Osteoblast (primary cell): ENCODE measurements at places on chromosomes 7 and 10. TPM values are rescaled to one million over a fixed set of nuclear protein-coding genes. Genes with fewer than 3 reads are reported as not detected.

DNA sequence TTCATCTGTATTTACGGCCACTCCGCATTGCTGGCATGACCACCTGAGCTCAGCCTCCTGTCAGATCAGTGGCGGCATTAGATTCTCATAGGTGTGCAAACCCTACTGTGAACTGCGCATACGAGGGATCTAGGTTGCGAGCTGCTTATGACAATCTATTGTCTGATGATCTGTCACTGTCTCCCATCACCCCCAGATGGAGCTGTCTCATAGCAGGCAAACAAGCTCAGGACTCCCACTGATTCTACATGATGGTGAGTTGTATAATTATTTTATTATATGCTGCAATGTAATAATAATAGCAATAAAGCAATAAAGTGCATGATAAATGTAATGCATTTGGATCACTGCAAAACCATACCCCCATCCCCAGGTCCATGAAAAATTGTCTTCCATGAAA is 1172.9 kb upstream of the AUTS2 start:
- no peak for DNase-seq

- DNase-seq: no peak
Measured at GRCh38 chr7:50584793-50585408, 19.7 kb upstream of the DDC start.

GRCh38 chr7:131904760-131905327 is 348.4 kb upstream of the PODXL start:
- no peak for DNase-seq

DNA sequence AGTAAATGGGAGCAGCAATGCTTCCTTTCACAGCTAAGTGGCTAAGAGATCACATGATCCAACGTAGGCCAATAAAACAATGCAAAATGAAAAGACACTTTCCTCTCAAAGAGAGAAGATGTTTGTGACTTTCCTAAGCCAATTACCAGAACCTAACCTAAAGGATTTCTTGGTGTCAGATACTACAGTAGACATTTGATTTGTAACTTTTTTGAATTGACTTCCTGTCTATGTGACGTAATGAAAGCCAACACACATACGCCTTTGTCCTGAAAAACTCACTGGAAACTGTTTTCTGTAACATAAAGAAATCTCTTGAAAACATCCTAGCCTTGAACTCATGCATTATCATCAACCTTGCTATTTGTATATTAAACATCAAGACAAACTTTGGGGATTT is 417.1 kb downstream of the GPAM start:
- no peak for DNase-seq

GRCh38 chr10:13062803-13063202 is 37.2 kb upstream of the OPTN start:
- no peak for DNase-seq

- no peak for DNase-seq
Measured at GRCh38 chr10:46097576-46098317, 51.7 kb upstream of the MSMB start.

DNA sequence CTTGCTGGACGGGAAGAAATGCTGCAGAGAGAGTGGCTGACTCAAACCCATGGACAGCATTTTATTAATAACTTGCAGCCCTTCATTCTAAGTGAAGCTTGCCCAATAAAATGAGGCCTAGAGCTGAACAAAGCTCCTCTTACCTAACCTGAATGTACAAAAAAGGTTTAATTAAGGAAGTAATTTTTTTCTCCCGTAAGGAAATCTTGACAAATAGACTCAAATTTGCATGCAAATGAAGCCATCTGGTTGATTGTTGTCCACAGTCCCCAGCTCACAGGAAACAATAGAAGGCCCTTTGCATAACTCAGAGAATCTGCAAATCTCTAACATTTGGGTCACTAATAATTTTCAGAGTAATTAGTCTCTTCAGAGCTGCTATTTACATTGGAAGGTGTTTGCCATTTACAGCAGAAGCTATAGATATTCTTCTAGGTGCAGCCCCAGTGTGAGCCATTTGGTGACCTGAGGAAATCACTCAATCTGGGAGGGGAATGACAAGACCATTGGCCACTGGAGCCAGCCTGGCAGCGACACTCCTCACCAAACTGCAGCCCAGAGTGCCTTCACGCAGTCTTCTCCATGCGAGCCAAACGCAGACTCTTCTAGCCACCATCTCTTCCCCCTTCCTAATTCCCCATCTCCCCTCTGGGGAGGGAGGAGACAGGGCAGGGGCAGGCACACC is 483.0 kb upstream of the C7orf33 start:
- no peak for DNase-seq

DNA sequence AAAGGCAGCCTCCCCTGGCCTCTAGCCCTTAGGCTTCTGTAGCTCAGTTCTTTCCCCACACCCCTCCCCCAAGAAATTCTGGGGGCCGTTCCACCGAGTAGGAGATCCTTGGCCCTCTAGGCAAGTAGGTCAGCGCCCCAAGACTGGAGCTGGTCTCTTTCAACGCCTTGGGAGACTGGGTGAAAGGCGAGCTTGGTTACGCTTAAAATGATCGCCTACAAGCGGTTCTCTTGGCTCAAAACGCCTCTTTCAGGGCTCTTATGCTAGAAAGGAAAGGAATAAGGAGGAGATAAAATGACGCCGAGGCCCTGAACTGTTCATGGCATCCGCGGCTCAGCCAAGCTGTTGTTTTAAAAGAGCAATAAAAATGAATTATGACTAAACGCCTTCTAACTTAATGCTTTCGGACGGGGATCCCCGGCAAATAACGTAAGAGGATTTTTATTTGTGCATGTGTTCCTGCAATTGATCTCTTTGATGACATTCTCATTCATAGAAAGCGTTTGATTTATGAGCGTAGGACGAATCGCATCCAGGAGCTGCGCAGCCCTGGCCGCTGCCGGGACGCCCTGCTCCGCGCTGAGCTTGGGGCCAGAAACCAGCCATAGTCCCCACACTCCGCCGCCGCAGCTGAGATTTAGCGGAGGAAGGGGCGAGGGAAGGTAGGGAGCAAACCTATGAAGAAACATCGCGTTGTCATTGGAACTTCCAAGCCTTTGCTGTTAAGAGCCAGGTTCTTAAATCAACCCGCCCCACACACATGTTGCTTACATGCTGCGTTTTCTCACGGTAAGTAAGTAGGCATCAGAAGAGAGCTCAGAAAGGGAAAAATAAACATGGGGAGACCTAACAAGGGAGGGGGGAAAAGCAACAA is 3.0 kb upstream of the HOXA1 start:
- peak; percentile 90 for DNase-seq

- DNase-seq: no peak
Measured at GRCh38 chr7:122556219-122556618, 142.7 kb downstream of the RNF133 start.

DNA sequence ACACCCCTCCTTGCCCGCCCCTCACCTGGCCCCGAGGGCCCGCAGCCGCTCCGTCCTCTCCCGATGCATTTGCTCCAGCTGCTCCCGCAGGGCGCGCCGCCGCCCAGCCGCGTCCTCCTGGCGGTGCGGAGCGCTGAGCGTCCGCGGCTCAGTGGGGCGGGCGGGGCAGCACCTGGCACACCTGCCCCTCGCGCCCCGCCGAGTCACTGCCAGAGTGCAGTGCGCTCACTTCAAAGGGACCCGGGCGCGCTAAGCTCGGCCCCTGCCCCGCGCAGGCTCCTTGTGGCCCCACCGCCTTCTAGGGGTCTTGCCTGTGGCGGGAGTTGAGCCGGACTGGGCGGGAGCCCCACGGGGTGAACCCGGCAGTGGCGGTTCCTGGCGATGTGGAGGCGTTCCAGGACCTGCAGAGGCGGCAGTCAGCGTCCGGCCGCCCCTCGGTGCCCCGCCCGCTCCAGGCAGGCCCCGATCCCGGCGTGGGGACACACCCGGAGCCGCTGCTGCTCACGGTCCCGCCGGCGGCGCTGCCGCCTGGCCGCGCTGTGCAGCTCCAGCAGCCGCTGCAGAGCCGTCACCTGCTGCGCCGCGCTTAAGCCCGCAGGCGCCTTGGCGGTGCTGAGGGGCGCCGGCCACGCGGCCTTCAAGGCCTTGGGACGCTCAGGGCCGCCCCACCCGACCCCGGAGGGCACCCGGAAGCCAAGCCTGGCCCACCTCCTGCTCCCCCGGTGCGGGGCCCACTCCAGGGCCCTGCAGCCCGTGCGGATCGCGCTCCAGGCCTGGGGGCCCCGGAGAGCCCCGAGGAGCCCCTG is 6.7 kb downstream of the ATP6V1F start:
- peak; percentile 92 for DNase-seq

DNA sequence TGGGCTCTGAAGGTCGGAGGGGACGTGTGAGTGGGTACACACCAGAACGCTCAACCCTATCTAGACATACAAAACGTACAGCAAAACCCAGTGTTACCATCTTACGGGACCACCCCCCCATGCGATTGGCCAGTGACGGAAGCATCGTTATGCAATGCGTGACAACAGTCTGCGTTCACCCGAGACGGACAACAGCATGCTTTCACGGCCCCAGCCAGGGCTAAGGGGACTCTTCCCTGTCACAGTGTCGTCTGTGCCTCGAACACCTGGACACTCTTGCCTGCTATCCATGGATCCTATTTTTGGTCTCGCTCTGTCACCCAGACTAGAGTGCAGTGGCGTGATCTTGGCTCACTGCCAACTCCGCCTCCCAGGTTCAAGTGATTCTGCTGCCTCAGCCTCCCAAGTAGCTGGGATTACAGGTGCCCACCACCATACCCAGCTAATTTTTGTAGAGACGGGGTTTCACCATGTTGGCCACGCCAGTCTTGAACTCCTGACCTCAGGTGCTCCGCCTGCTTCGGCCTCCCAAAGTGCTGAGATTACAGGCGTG is 23.3 kb downstream of the DPYSL4 start:
- DNase-seq: peak; percentile 83

Gene COL13A1
- total RNA-seq: 1.1 and 1.8 TPM in 2 replicates

Gene CDH23
- total RNA-seq: under 0.01 and 0.36 TPM in 2 replicates

Gene TAS2R4
- total RNA-seq: 1.4 and 2.9 TPM in 2 replicates

Gene CYCS
- total RNA-seq: 21.5 and 22.8 TPM in 2 replicates
